ENCODE measurements at places on chromosomes 13 and 19.

- DNase-seq: no peak
Observed at GRCh38 chr13:74187564-74187963, 53.4 kb upstream of the KLF12 start.

- peak; percentile 50 for DNase-seq
Observed at GRCh38 chr13:28495538-28496187, 735 bp upstream of the FLT1 start.

GRCh38 chr13:60957816-60958215 is 457.8 kb downstream of the PCDH20 start:
- no peak for DNase-seq

- DNase-seq: peak; percentile 87
Observed at GRCh38 chr19:4539693-4540581, at the start of gene LRG1. Gene LRG1 (minus strand): TSS chr19:4540036. CDS start chr19:4540013, 23 bp downstream.

- no peak for DNase-seq
Observed at GRCh38 chr13:111547726-111548273, 227.4 kb downstream of the TEX29 start.

DNA sequence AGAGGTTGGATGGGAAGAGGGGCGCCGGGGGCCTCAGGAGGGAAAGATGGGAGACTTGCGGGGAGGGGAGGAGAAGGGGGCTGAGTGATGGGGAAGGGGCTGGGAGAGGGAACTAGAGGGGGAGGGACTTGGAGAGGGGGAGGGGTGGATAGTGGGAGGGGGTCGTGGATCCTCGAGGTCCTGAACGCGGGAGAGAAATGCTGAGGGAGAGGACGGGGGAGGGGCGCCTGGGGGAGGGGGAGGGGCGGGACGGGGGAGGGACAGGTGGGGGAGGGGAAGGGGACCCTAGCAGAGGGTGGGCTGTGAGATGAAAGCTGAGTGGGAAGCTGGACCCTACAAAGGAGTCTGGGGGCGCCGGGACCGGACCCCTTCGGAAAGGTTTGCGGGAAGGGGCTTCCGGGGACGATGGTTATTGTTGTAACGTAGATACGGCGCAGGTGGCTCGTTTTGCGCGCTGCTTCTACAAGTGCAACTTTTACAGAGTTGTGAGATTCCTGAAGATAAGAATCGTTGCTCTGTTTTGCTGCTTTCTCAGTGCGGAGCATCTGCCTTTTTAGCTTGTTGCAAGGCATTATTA is 418 bp downstream of the ZNF444 start:
- no peak for DNase-seq

- no peak for DNase-seq
Observed at GRCh38 chr19:54493967-54494585, 8.6 kb upstream of the LAIR2 start.

DNA sequence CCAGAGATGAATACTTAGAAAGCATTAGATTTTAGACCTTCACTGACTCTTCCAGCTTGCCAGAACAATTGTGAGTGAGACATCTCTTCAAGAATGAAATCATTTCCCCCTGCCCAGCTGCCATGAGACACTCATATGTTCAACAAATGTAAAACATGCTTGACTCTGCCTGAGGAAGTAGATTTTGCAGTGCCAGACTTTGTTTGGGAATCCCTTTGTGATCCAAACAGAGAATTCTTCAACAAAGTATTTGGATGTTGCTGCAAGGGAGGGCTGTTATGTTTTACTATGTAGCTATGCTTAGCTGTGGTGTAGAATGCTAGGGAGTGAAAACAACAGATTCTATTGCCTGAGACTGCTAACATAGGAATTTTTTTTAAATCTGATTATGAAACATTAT is 416.4 kb downstream of the DCT start:
- DNase-seq: no peak

DNA sequence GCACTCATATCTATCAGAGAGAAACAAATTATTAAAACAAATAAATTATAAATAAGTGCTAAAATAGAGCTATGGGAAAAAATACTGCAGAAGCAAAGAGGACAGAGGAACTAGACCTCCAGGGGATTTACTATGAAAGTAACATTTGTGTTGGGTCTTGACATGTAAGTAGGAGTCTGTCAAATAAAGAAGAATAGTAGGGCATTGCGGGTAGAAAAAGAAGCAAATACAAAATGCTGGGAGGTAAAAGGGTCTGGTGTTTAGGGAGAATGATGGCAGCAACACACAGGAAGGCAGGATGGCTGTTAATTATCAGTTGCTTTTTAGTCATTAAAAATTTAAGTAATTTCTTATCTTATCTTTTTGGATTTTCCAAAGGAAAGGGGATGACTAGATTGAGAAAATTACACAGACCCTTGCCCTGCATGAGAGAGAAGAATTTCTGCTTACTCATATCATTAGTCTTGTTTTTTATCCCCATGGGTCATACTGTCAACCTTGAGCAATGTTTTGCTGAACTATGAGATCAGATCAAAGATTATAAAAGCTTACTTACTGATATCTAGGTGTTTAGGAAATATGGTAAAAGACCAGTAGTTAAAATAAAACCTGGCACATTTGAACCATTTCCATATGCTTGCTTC is 472.7 kb downstream of the DIAPH3 start:
- no peak for DNase-seq

DNA sequence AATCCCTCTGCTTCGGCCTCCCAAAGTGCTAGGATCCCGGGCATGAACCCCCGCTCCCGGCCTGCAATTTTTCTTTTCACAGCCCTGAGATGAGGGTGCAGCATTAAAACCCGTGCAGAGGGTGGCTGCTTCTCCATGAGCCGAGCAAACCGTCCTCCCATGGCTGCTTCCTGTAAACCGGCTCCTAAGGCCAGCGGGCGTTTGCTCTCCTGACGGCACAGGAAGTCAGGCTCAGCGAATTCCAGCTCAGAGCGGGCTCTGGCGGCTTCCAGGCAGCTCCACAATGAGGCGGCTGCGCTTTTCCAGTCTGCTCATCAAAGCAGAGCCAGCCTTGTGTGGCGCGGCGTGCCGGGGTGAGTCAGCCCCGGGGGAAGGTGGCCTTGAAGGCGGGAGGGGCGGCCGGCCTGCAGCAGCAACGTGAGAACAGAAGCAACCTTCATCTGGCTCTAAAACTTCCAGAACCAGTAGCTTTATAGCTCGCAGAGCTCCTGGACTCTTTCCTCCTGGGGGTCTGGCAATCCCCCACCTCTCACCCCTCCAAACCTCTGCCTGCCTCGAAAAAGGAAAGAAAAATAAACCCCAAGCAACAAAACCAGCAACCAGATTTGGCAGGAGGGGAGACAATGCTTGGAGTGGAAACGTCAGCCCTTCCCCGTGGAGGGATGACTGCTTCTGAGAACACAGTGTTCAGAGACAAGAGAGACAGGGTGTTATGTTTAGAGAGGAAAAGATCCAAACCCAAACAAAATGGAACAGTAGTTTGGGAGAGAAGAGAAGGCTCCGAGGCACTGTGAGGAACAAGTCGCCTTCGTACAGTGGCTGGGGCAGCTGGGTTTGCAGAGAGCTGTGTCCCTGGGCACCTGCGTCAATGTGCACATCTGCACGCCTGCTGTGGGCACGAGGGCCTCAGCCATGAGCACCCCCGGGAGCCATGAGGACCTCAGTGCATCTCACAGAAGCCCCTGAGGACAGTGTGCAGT is 67.8 kb downstream of the GADD45B start:
- DNase-seq: peak; percentile 79

GRCh38 chr13:30832845-30833332 is 73.2 kb upstream of the MEDAG start:
- no peak for DNase-seq

- peak; percentile 53 for DNase-seq
Observed at GRCh38 chr19:6773323-6773931, 919 bp downstream of the VAV1 start.

DNA sequence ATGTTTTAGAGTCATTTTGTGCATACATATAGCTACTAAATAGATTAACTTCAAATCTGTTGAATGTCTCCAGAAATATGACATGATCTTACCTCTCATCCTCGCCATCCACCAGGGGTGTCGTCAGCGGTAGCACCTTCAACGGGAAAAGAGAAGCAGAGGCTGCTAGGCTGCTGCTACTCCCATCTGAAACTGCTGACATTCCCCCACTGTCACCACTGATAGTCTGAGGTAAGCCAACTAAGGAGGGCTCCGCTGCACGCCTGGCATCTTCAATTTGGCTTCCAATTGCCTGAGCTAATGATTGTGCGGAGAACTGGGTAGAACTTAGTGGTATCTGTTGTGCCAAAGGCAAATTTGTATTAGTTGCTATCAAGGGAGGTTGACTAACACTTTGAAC is 3.1 kb downstream of the TSC22D1 start:
- DNase-seq: no peak

DNA sequence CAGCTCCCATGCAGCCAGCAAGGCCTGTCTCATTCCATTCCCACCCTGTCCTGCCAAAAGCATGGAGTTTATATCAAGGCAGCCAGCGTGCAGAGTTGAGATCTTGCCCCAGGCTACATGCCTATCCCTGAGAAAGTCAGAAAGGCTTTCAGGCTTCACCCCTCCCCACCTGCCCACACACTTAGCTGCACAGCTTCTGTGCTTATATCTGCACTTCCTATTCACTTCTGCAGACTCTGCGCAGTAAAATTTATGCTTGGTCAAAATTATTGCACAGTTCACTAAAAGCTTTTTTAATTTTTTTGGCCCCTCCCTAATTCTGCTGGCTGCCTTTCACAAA is 12.5 kb upstream of the ZNF675 start:
- no peak for DNase-seq

- DNase-seq: no peak
Observed at GRCh38 chr19:39390451-39390750, 505 bp downstream of the PAF1 start.

DNA sequence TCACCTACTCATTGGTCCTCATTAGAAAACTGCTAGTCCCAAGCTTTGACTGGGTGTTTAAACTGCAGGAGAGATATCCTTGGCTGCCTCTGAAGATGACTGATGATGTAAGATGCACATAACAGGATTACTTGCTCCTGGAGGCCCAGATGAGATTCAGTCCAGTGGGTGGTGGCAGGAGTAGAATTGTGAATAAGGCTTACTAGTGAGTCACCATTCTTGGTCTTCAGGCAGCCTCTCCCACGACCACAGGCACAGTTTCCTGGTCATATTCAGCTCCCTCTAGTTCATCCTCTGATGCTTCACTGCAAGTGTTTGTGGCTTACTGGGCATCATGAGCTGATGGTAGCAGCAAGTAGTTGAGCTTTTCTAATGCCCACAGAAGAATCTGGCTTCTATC is 12.1 kb downstream of the SERTM1 start:
- no peak for DNase-seq

- no peak for DNase-seq
Observed at GRCh38 chr19:44698492-44699201, at the start of gene CEACAM16. Gene CEACAM16 (plus strand): TSS chr19:44699151. CDS start chr19:44701457, 2,306 bp downstream.

- no peak for DNase-seq
Observed at GRCh38 chr19:36236304-36236945, 21.5 kb downstream of the ZNF146 start.

DNA sequence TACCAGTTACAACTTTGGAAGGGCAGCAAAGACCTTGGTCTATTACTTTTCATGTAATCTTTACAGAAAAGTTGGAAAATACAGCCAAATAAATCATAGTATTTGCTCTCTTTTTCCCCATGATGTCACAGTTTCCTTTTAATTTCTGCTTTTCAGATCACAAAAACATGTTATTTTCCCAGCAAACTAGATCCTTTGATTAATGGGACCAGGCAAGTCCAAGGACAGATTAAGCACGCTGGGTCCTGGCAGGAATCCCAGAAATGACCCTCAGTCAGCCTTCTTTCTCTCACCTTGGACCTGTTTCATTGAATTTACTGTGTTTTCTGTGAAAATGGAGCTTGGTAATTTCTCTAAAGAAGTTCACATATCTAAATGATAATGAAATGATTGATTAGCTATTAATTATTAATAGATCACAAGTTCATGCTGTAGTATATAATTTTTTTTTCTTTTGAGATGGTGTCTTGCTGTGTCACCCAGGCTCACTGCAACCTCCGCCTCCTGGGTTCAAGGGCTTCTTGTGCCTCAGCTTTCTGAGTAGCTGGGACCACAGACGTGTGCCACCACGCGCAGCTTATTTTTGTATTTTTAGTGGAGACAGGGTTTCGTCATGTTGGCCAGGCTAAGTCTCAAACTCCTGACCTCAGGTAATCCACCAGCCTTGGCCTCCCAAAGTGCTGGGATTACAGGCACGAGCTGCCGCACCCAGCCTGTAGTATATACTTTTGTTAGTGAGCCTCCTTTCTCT is 16.0 kb downstream of the SPATA13 start:
- DNase-seq: no peak

DNA sequence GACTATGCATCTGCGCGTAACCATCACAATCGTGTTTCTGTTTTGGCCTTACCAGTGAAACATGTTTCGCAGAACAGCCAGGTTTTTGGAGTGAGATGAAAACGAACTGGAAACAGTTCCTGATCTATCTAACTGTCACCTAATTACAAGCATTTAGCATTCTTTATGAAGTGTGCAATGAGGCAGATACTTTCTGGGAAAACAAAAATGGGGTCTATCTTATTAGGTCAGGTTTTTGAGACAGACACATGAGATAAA is 182.8 kb downstream of the LMO7 start:
- DNase-seq: no peak

- peak; percentile 10 for DNase-seq
Observed at GRCh38 chr13:77506874-77507273, 28.6 kb upstream of the SCEL start.

DNA sequence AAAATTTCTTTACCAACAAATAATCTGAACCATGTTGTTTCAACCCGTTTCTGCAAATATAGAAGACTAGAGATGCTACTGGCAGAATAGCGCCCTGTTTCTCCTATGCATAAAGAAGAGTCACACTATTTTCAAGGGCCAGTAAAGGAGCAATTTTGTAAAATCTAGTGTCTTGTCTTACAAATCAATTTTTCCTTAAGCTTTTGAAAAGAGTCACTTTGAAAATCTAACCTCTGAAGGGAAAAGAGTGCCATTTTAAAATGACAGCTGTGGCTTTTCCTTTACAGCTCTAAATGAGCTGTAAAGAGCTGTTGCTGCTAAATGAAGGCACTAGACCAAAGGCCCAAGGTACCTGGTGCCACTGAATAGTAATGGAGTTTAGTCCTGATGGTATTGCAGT is 16.9 kb upstream of the GTF2F2 start:
- no peak for DNase-seq

DNA sequence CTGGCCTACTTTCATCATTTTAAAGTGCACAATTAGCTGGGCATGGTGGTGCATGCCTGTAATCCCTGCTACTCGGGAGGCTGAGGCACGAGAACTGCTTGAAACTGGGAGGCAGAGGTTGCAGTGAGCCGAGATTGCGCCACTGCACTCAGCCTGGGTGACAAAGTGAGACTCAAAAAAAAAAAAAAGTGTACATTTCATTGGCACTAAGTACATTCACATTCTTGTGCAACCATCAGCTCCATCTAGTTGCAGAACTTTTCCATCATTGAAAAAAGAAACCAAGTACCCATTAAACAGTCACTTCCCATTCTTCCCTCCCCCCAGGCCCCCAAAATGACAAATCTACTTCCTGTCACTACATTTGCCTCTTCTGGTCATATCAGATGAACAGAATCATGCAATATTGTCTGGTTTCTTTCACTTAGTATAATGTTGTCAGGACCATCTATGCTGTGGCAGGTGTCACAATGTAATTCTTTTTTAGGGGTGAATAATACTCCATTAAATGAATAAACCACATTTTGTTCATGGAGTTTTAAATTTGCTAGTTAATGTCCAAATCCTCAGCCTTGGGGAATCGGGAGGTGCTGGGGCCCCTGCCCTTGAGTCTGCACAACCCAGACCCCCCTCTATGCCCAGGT is 7.4 kb upstream of the SIGLEC11 start:
- DNase-seq: peak; percentile 70

Data from inflammatory macrophage treated with lipopolysaccharide for 1 hour (primary cell).